ENCODE measurements at places on chromosomes 6 and 20.

- no peak for DNase-seq
Observed at GRCh38 chr6:129130959-129131681, 248.2 kb downstream of the LAMA2 start.

- DNase-seq = peak; percentile 84
Observed at GRCh38 chr6:125944434-125944816, 12.1 kb upstream of the HINT3 start.

- DNase-seq = no peak
Observed at GRCh38 chr20:38307371-38308046, 3.6 kb downstream of the BPI start.

GRCh38 chr6:10315658-10316372 is 99.1 kb downstream of the TFAP2A start:
- no peak for DNase-seq

DNA sequence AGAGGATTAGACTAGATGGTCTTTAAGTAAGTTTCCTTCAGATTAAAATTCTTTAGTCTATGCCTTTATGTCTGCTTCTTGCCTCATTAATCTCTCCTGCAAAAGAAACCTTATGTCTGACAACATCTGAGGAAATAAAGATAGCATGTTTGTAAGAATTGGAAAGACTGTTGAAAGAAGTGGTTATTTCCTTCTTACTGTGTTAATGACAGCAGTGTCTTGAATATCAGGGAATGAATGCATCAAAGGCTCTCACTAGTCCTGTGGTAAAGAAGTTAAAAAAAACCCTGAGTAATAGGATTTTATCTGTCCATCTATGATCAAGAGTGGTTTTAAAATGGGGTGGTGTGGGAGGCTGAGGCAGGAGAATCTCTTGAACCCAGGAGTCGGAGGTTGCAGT is 302.0 kb downstream of the PRL start:
- no peak for DNase-seq

DNA sequence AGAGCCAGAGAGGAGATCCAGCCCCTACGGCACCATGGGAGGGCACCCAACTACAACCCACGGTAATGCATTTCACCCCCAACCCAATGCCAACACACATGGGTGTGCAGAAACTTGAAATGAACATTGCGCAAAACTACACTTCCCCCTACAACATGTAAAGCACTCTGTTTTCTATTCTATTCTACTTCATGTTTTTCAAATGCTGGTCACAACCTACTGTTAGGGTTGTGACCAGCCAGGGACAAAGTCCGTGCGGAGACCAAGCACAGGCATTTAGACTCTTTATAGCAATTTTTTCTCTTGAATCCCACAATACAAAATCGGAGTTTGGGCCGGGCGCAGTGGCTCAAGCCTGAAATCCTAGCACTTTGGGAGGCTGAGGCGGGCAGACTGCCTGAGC is 90.6 kb downstream of the MRPL14 start:
- no peak for DNase-seq

- no peak for DNase-seq
Observed at GRCh38 chr6:2403546-2403945, 158.1 kb upstream of the GMDS start.

DNA sequence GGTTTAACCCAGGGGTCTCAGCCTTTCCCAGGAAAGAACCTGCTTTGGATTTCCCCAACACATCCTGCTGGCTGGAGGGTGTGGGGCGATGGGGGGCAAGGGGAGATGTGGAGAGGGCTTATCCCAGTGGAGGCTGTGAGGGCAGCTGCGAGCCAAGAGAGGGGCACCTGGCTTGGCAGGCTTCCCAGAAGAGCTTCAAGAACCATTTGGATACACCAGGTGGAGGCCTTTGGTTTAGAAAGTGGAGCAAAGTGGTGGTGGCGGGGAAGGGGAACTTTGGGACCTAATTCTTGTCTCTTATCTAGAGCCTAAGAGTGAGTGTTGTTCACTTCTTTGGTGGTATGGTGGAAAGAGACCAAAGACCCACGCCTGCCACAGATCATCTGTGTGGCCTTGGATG is 12.4 kb downstream of the CD40 start:
- DNase-seq = no peak

- no peak for DNase-seq
Observed at GRCh38 chr20:50286174-50286511, 95.5 kb downstream of the CEBPB start.

DNA sequence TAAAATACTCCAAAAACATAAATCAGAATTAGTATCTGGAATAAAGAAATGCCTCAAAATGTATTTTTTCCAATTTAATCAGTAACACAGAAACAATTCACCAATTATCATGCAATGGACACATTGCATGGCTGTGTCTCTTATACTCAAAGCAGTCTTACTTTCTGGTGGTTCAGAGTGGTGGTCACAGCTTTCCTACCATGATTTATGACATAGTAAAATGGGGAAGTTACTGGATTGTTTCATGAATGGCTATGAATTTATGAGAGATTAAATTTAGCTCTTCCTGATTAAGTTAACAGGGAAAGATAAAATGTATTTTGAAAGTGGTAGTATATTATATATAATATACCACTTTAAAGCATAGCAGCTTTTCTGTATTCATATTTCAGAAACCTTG is 331.5 kb upstream of the MAP3K7 start:
- no peak for DNase-seq

- DNase-seq = no peak
Observed at GRCh38 chr6:23282252-23283021, 713.1 kb downstream of the HDGFL1 start.

GRCh38 chr6:116253188-116253504 is 729 bp downstream of the TSPYL4 start:
- DNase-seq = no peak

DNA sequence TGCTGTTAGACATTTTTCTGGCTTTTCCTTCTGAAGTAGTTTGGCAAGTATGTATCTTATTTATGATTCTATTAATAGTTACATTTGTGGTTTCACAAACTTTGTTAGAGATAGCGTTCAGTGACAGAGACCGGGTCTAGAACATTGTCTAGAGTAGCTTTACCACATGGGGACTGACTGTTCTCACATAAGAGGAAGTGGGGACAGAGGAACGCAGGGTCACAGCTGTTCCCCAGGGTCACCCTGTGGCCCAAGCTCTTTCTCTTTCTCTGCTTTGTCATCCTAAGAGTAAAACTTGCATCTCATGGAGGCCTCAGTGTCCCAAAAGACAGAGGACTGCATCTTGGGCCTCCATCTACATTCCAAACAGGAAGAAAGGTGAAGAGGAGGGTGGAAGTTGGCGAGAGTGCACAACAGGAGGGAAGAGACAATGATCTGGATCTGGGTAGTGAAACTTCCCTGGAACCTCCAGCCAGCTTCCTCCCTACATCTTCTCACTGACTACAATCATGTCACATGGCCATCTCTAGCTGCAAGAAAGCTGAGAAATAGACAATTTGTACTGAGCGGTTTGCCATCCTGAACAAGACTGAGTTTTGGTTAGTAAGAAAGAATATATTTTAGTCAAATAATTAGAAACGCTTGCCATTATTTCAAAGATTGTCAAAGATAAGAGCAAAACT is 645.8 kb upstream of the ARID1B start:
- DNase-seq = no peak

DNA sequence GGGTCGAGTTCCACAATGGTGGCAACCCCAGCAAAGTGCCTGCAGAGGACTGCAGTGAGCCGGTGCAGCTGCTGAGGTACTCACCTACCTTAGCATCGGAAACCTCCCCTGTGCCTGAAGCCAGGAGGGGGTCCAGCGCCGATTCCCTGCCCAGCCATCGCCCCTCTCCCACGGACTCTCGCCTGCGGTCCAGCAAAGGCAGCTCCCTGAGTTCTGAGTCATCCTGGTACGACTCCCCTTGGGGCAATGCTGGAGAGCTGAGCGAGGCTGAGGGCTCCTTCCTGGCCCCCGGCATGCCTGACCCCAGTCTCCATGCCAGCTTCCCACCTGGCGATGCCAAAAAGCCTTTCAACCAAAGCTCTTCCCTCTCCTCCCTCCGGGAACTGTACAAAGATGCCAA is 134.1 kb upstream of the CLDN20 start:
- DNase-seq = no peak

GRCh38 chr20:59993736-59994430 is 35.7 kb downstream of the CDH26 start:
- no peak for DNase-seq

DNA sequence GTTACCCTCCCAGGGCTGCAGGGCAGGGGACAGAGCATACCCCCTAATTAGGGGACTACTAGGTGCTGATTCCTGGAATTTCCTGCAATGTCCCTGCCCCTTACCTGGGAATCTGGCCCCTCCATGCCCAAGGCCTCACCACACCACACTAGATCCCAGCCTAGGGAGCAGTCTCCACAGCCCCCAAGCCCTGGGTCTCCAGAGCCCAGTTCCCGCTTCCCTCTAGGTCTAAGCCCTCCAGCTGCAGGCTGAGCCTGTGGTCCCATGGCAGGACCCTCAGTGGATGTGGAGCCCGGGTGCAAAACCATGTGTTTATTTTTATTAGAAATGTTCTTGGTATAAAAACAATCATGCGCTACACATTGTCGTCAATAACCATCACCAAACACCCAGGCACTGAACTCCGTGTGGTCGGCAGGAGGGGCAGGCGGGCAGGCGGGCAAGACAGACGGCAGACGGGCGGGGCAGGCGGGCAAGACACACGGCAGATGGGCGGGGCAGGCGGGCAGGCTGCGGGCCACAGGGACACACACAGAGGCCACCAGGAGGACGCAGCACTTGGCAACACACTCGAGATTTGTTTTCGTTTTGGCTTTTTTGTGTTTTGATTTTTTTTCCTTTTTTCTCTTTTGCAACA is 124.2 kb downstream of the GRM4 start:
- no peak for DNase-seq

GRCh38 chr6:53579338-53579737 is 34.4 kb upstream of the GCLC start:
- DNase-seq = no peak

- no peak for DNase-seq
Observed at GRCh38 chr20:58092353-58092752, 136.1 kb downstream of the ANKRD60 start.

GRCh38 chr6:48183811-48184605 is 73.0 kb upstream of the PTCHD4 start:
- DNase-seq = no peak

DNA sequence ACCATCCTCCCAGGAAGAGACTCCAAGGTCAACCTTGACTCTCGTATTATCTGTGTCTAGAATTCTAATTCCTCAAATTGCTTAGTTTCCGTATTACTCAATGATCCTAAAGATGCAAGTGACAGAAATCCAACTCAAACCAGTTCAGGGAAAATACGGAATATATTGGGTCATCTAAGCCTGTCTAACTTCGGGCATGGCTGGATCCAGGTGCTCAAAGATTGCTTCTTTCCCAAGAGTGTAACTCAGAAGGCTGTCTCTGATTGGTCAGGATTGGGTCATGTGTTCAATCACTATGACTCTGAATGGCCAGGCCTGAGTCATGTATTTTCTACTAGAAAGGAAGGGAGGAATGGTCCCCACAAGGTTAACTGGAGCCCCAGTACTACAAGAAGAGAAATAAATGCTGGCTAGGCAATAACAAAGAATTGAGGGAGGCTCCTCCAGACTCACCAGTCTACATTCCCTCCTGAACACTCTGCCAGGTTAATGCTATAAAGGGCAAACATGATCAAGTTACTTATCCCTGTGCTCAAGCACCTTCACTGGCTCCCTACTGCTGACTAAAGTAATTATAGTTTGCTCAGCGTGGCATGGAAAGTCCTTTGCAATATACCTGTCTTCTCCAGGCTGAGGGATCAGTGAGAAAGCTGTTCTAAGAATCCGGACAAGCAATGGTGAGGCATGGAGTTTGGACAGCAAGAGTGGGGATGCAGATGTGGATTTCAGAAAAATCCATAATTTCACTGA is 15.4 kb upstream of the PREX1 start:
- no peak for DNase-seq

DNA sequence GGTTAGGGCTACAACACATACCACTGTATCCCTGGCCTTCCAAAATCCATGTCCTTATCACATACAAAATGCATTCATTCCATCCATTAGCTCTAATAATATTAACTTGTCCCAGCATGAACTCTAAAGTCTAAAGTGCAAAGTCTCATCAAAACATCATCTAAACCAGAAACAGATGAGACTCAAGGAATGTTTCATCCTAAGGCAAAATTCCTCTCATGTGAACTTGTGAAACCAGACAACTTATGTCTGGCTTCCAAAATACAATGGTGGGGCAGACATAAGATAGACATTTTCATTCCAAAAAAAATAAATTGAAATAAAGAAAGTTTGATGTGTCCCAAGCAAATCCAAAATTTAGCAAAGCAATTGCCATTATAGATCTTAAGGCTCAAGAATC is 257.4 kb downstream of the HTR1B start:
- DNase-seq = no peak

DNA sequence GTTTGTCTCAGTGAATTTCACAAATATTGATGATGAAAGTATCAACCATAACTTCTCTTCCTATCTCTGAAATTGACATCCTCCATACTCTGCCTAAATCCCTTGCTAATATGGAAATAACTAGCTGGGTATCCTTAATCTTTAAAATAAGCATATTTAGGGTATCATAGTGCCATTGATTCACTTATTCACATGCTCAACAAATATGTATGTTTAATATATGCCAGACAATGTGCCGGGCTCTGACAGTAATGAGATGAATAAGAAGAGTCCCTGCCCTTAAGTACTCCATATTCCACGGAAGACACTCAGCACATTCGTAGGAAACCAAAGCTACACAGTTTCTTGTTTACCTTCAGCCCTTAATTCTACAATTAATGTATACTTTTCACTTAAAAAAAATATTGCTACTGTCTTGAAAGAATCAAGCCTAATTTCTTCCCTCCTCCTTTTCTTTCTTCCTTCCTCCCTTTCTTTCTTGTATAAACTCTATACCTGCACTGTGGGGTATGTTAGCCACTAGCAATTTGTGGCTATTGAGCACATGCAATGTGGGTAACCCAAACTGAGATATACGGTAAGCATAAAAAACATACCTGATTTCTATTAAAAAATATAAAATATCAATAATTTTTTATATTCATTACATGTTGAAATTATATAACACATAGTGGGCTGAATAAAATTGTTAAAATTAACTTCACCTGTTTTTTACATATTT is 42.8 kb upstream of the STXBP5 start:
- no peak for DNase-seq

GRCh38 chr6:30194797-30195690 is 18.2 kb downstream of the TRIM26 start:
- DNase-seq = no peak

- DNase-seq = no peak
Observed at GRCh38 chr20:46995561-46996142, 101.0 kb downstream of the EYA2 start.

GRCh38 chr20:49185071-49185761 is 2.9 kb downstream of the STAU1 start:
- no peak for DNase-seq

Measured in ascending aorta (tissue), 2 donors.